ENCODE measurements at places on chromosomes 7 and 10. TPM values are rescaled to one million over a fixed set of nuclear protein-coding genes. Genes with fewer than 3 reads are reported as not detected.

Gene FAM149B1
- 23.7 TPM for total RNA-seq

Gene GPRIN2
- total RNA-seq, result not detected

Gene UPK3B
- total RNA-seq, result not detected

Gene IL6
- 16.3 TPM for total RNA-seq

Gene KLLN
- 0.30 TPM for total RNA-seq

Gene PLAC9
- 2.9 TPM for total RNA-seq

Gene EEF1AKMT2
- 27.7 TPM for total RNA-seq

Gene LRRC27
- 7.4 TPM for total RNA-seq

Gene SRRM3
- 0.91 TPM for total RNA-seq

Gene CYP17A1
- total RNA-seq, result not detected

Gene SFRP5
- not detected for total RNA-seq

Gene SPDYE1
- not detected for total RNA-seq

Gene ADRB1
- under 0.01 TPM for total RNA-seq

Gene ANKRD61
- total RNA-seq, result not detected

Gene NEURL1
- total RNA-seq, result 0.15 TPM

Gene BLNK
- total RNA-seq, result not detected

Gene SPDYE16
- not detected for total RNA-seq

Gene PLXNA4
- 0.15 TPM for total RNA-seq

Gene TES
- 117 TPM for total RNA-seq

Gene IL15RA
- 10.7 TPM for total RNA-seq

Gene IFIT3
- 100 TPM for total RNA-seq

Gene TWIST1
- total RNA-seq, result not detected
